8988T (cell line): ENCODE measurements at places on chromosomes 6 and 20.
A peak's percentile ranks its signal among the peaks of the same experiment; 100 is the strongest.

DNA sequence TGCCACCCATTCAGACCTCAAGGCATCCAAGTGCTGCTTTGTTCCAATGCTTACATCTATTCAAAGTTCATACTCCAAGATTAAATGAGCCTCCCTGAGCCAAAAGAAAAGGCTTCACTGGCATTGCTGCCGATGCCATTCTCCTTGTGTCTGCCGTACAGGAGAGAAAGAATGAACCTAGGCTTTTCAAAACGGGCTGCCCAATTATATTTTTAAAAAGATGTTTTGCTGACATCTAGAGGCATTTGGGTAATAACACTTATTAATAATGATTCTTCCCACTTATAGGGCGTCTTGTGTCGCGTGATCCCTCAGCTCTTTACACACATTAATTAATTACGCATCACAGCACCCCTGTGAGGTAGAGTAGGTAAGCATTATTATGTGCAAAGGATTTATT, 545.6 kb downstream of the PKHD1 start:
- no peak for DNase-seq

- no peak for DNase-seq
These were observed 23.9 kb upstream of the ASXL1 start for GRCh38 chr20:32333988-32334885.

DNA sequence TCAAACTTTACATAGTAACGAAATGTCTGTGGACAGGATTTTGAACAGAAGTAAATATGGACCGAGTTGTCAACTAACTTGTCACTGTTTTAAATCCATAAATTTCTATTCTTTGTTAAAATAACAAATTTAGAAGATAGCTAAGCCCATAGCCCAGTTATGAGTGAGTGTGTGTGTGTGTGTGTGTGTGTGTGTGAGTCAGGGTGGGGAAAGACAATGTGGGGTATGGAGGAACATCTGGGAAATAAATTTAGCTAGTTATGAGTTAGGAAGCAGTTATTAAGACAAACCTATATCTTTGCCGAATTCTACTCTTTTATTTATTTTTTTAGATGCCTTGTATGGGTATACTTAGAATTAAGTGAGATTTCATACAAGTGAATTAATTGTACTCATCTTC, 9.0 kb downstream of the TPBG start:
- DNase-seq = no peak

- DNase-seq = no peak
These were observed 206.7 kb downstream of the CENPW start for GRCh38 chr6:126546541-126547120.

- no peak for DNase-seq
These were observed 50.6 kb upstream of the MAP7 start for GRCh38 chr6:136600818-136601217.

DNA sequence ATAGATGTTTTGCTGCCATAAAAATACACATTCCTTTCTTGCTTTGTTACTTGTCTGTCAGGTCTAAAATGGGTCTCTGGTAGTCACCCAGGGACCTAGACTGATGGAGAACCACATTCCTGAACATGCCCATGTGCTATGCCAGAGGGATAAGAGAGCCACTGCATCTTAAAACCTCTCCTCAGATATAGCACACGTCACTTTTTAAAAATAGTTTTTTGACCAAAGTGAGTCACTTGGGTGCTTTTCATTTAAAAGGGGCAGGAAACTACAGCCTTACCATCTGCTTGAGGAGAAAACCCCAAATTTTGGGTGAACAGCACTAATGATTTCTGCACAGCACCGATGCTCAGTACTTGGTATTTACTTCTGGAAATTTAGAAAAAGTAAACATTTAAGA, 197.8 kb downstream of the OGFRL1 start:
- DNase-seq = no peak

- DNase-seq = peak; percentile 39
These were observed 90.7 kb upstream of the ARID1B start for GRCh38 chr6:156686301-156686994.

GRCh38 chr20:23666189-23666588, 22.6 kb downstream of the CST4 start:
- DNase-seq = no peak

GRCh38 chr6:1004885-1005630, 306.8 kb upstream of the FOXQ1 start:
- DNase-seq = no peak

GRCh38 chr6:42550277-42550676, 13.6 kb upstream of the UBR2 start:
- no peak for DNase-seq

- DNase-seq = no peak
These were observed 30.7 kb upstream of the ADIG start for GRCh38 chr20:38550274-38550673.

DNA sequence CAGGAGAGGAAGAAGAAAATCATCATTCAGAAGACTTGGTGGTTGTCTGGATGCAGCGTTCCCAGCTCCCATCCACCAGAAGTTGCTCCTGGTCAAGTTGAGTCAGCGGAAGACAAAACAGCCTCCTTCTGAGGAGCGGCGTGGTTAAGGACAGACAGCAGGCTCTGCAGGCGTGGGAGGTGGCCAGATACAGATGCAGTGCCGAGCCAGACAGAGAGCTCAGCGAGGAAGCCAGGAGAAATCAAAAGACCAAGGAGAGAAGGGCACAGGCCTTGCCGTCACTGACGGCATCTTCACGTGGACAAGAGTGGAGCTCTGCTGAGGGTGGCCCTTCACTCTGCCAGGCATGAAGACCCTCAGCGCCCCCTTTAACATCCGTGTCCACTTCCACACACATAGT, 158.5 kb downstream of the THBS2 start:
- no peak for DNase-seq

DNA sequence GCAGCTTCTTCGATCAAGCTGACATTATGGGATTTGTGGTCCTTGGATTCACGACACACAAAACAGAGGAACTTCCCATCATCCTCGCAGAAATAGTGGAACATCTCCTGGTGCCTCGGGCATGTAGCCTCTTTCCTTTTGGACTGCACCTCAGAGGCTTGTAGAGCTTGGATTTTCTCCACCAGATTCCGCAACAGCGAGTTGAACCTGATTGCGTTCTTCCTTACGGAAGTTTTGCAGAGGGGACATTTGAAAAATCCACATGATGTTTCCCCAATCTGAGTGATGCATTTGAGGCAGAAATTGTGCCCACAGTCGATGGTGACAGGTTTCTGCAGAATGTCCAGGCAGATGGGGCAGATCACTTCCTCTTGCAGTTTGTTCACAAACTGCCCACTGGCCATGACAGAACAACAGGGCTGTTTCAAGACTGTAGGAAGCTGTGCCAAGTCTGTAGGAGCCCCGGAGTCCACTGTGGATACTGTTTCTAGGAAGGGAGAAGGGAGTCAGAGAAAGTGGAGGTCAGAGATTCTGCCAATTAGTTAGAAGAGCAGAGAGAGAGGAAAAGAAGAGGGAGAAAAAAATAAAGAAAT, 392 bp downstream of the TRIM31 start:
- no peak for DNase-seq

- DNase-seq = no peak
These were observed 2.5 kb downstream of the MTCH1 start for GRCh38 chr6:36983538-36983937.

DNA sequence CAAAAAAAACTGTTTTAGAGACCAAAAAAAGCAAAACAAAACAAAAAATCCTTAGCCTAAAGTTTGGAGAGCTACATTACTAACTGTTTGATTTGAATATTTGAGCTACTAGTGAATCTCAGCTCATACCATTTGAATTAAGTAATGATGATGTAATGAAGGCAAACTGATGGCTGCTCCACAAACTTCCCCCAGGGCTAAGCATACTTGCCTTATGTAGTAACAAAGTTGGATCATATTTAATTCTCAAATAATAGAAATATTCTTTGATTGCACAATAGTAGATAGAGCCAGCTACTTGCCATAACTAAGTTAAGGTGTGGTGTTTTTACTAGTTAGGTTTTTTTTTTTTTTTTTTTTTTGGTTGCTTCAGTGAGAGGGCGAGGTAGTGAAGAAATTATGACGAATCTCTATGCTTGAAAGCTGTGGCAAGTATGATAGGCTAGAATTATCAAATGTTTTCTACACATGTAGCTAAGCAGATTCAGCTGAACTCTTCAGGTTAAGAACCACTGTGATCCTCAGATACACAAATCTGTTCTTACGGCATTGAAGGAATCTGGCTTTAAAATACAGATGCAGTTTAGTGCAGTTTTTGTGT, 2.9 kb downstream of the RAB32 start:
- no peak for DNase-seq

DNA sequence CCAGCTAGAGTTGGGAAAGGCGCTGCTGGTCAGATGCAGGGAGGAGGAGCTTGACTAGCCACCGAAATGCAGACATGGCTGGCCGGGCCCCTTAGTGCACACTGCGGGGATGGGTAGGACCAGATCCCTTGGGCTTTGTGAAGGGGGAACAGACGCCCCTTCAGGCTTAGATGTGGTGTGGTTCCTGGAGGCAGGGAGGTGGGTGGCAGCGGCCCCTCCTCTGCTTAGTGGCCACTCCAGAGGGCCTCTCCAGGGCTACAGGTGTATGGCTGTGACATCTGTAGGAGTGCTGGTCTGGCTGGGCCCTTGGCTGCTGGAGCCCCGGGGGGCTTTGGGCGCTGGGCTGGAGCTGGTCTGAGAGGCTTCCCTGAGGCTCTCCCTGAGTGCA, 5.9 kb downstream of the CCND3 start:
- no peak for DNase-seq

GRCh38 chr6:73704798-73705197, 8.8 kb downstream of the CD109 start:
- no peak for DNase-seq

DNA sequence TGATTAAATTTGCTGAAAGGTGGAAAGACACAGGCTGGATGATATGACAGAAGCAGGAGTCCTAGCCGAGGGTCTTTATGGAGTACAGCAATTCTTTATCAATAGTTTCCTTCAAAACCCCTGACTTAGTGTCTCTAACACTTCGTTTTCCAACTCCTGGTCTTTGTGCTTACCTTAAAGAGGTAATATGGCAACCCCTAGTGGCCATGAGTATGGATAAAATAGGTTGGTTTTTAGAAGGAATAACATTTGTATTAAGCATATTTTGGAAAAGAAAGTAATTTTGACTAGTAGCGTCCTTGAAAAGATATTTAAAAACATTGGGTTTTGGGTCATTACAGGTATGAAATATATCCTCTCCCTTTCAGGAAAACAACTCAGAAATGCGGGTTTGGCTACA, 51.9 kb downstream of the VGLL2 start:
- DNase-seq = no peak
